ENCODE measurements at places on chromosomes 13 and 19.

- DNase-seq, result no peak
These were observed 18.8 kb downstream of the UBE2L5 start for GRCh38 chr13:30440910-30441703.

GRCh38 chr13:93614776-93615175 lies 388.2 kb downstream of the GPC6 start:
- no peak for DNase-seq

DNA sequence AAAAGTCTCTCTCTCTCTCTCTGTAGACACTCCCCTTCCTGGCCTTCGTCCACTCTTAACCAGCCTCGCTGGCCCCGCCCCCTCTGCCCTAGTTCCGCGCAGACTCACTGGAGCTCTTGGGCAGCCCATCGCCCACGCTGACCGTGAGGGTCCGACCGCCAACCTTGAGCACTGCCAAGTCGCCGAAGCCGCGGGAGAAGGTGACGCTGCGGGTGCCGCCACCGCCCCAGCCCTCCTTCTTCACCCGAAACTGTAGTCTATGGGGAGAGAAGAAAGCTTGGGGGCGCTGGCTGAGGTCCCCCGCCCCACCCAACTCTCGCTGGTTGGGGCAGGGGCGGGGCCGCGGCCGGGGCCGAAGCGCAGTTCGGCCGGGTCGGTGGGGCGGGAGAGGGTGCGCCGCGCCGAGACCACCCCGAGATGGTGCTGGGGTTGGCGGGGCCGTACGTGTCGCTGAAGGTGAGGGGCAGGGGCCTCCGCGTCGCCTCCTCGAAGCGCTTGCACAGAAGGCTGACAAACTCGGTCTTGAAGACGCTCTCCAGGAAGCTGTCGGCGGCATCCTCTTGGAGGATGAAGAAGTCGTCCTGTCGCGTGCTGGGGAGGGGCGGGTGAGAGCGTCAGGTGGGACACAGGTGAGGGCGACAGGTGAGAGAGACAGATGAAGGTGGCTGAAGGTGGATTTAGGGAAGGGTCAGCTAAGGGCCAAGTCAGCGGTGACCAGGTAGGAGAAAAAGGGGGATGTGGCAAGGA lies 12.6 kb upstream of the ZNF414 start:
- DNase-seq, result peak; percentile 97

DNA sequence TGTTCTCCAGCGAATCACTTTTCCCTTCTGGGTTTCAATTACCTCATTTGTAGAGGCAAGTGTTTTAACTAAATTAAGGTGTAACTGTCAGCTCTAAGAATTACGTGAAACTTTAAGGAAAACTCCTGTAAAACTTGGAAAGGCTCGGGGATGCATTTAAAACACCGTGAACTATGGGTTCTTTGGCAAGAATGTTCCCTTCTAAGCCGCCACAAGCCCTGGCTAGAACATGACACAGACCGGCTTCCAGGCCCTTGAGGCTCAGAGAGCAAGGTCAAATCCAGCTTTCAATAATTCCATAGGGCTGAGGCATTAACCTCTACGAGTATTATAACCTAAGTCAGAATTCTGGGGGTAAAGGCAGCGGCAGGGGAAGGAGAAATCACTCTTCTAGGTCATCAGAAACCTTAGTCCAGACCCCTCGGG lies 685 bp downstream of the VWA8 start:
- DNase-seq, result peak; percentile 51

DNA sequence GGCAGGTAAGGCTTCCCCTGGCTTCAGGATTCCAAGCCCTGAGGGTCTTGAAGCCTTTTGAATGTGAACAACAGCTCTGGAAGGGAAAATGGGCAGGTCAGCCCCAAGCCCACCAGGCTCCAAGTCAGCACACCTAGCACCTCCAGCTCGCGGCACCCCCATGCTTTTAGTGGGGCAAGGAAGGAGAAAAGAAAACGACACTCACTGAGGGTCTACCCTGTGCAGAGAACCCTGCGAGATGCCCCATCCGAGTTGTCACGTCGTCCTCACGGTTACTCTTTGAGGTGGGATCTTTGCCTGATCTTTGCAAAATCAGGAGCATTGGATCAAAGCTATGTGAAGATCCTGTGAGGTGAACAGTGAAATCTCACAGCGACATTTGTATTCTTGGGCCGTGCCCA lies 5.7 kb upstream of the F10 start:
- no peak for DNase-seq

GRCh38 chr19:18590273-18591272 lies 2.0 kb downstream of the REX1BD start:
- peak; percentile 94 for DNase-seq

GRCh38 chr19:1503089-1503924 lies 9.5 kb downstream of the ADAMTSL5 start:
- DNase-seq, result peak; percentile 54

All from astrocyte of the hippocampus (primary cell).